Neural crest cell (in vitro differentiated cells): ENCODE measurements at places on chromosomes 12 and 14. TPM values are rescaled to one million over a fixed set of nuclear protein-coding genes. Genes with fewer than 3 reads are reported as not detected.

DNA sequence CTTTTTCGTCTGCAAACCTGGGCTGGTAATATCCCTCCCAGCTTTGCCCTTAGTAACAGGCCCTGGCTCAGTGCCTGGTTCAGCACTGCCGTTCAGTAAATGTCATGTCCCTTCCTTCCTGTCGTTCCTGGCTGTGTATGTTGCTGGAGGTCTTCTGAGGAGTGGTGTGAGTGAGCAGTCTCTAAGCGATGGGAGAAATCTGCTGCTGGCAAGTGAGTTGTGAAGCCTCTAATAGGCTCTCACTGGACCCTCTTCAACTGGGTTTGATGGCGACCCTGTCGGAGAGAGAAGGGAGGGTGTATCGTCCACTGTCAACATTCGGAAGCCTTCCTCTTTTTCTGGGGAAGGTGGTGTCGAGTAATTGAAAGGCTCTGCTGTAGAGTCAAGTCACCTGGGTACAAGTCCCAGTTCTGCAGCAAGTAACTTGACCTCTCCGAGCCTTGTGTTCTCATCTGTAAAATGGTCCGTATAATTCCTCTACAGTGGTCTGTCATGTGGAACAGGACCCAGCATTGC, 62.8 kb downstream of the HRK start:
- no peak for DNase-seq

TAC3 gene
- total RNA-seq, result 0.51 TPM in 1 of 2 replicates, not detected in the other

SLC39A2 gene
- total RNA-seq, result 0.36 and 0.37 TPM in 2 replicates

DNA sequence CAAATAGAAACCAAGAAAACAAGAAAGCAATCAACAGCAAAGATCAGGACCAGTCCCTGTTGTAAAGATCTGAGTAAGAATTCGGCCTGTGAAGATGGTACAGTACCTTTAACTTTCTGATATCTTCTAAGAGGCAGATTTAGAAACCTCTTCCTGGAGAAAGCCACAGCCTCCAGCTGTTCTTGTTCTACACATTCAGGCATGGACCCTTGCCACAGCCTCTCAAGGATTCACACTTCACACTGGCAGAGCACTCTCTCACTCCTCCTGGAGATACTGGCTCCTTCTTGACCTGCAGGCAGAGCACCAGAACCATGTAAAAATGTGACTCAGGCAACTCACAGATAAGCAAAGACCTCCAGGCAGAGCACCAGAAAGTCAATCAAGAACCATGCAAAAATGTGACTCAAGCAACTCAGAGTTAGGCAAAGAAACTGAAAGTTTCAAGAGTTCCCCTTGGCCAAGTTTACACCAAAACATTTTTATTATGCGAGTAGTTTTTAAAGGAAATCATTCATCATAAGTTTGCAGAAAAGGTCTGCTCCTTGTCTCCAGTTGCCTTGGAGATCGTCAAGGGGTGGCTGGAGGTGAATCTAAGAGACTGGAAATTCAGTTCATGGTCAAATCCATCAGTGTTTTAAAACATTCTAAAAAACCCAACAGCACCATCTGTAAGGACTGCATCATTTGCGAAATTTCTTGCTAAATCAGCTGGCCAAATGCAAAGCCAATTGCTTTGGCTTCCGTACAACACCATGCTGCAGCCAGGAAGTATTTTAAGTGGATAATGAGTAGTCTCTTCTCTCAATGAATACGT, 119.3 kb upstream of the MDM1 start:
- no peak for DNase-seq

- no peak for DNase-seq
Observed at GRCh38 chr12:101785671-101786070, 45.1 kb downstream of the GNPTAB start.

DNA sequence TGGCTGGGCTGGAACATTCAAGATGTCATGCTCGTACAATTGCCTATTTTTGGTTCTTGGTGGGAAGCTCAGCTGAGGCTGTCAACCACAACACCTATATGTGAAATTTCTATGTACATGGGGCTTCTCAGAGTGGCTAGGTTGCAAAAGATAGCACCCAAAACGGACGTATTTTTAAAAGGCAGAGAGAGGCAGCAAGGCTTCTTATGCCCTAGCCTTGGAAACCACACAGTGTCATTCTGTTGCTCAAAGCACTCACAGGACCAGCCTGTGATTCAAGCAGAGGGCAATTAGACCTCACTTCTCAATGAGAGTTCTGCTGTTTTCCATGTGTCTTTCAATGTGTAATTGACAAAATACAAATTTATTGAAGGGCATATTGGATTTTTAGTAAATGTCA, 134.0 kb downstream of the GXYLT1 start:
- DNase-seq, result no peak
